ENCODE measurements at places on chromosomes 3 and 15.

GRCh38 chr3:10956986-10957385 is 35.6 kb upstream of the SLC6A1 start:
- no peak for DNase-seq

- peak; percentile 52 for DNase-seq
These were observed 24.8 kb downstream of the SHF start for GRCh38 chr15:45162771-45163507.

- no peak for DNase-seq
These were observed 12.8 kb upstream of the UTS2B start for GRCh38 chr3:191343115-191343514.

GRCh38 chr3:53795789-53796560 is 50.2 kb downstream of the CHDH start:
- DNase-seq: no peak

DNA sequence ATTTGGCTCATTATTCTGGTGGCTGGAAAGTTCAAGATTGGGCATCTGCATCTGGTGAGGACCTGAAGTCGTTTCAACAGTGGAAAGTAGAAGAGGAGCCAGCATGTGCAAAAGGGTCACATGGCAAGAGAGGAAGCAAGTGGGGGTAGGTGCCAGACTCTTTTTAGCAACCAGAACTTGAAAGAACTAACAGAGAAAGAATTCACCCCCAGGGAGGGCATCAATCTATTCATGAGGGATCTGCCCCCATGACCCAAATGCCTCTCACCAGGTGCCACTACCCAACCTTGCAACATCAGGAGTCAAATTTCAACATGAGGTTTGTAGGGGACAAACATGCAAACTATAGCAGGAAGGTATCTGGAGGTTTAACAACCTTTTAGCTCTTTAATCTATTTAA is 10.3 kb upstream of the RYK start:
- DNase-seq: no peak

DNA sequence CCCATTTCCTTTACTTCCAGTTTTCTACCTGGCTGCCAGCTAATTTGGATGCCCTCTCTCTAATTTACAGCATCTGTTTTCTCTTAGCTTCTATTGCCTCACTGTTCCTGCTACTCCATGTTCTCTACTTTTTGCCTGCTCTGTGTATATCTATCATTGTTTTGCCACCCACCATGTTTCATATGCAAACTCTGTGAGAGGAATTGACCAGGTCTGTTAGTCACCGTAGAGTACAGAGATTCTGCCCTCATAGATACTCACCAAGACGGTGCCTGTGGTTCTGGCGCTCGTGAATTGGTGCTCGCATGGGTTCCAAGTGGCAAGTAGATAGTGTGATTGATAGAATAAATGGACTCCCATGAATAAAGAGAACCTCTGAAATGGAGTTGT is 288.8 kb downstream of the CNTN6 start:
- DNase-seq: no peak

GRCh38 chr3:179398574-179399231 is 51.2 kb downstream of the MFN1 start:
- no peak for DNase-seq

DNA sequence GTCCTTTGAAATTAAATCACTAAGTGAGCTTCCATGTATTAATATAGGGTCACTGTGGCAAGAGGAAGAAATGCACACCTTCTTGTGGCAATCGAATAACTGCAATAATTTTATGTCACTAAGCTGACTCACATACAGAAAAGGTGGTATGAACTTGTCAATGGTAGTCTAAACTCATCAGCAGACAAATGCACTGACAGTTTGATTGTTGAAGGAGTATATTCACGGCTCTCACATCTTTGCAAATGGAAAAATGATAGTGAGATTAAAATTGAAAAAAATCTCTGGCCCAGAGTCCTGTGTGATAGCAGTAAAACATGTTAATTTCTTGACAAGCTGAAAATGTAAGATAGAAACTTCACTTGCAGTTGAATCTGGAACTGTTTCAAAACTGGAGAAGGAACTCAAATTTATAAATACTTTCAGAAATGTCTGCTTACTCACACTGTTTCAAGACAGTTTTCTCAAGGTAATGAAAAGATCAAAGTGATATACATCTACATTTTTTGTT is 215.8 kb upstream of the CADM2 start:
- no peak for DNase-seq

GRCh38 chr15:95603802-95604201 is 726.7 kb upstream of the NR2F2 start:
- no peak for DNase-seq

GRCh38 chr3:177356952-177357351 is 159.7 kb upstream of the TBL1XR1 start:
- no peak for DNase-seq

DNA sequence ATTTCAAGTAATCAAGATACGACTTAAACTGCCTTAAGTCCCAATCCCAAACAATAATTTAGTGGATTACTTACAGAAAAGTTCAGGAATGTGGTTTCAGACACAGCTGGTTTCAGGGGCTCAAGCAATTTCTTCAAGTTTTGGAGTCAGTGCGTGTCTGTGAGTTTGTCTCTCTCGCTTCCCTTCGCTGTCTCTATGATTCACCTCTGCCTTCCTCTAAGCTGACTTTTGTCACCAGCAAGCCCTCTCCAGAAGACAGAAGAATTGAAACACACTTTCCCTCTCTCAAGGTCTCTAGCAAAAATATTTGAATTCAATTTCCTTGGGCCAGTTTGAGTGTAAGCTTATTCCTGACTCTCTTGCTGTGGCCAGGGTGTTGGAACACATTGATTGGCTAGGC is 392.4 kb downstream of the EDEM1 start:
- no peak for DNase-seq

DNA sequence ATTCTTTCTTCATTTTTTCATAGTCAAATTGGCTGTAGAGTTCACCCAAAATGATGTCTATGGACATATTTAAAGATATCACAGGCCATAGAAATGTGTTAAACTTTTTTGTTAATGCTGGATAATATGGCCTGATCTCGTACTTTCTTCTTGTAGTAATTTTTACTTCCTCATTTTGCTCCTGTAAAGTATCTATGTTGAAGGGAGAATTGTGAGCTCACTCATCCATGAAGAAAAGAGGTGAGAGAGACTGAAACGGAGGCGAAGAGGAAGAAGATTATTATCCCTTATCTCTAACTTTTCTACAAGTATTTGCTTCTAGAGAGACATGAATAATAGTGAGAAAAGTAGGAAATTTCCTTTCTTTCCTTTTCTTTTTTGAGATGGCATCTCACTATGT is 613.8 kb upstream of the TBL1XR1 start:
- DNase-seq: no peak

GRCh38 chr3:161905520-161906132 is 409.0 kb downstream of the OTOL1 start:
- no peak for DNase-seq

DNA sequence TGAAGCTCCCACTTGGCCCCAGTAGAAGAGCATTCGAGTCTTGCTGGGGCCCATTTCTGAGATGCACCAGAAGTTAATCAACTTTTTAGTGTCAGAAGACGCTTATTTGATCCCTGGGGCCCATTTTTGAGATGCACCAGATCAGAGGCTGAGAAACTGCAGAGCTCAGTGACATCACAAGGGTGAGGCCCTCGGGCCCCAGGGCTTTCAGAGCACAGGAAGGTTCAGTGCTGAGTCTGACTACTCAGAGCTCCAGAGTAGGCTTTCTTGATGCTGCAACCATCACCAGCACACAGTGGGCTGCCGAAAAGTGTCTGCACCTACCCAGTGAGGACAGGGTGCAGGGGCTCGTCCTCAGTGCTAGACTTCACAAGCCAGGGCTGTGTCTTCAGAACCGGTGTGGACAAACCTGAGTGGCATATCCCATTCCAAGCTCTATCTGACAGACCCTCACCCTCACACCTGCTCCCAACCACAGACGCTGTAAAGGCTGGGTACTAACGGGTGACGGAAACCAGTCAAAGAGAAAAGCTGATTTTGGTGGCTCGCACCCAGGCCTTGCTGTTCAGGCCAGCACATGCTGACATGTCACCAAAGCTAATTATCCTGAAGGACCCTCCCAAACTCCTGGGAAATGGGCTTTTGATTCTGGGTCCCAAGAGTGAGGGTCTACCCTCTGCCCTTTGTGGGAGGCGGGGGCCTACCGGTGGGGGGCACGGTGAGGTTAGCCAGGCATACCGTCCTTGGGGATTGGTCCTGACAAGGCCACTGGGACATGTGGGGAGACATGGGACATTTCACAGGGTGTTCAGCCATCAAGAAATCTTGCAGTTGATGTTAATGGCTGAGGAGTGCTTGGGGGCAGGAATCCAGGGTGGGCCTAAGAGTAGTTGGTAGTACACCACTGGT is 83.0 kb downstream of the PDCD6IP start:
- no peak for DNase-seq

GRCh38 chr3:174715386-174715785 is 143.7 kb upstream of the NAALADL2 start:
- DNase-seq: no peak

DNA sequence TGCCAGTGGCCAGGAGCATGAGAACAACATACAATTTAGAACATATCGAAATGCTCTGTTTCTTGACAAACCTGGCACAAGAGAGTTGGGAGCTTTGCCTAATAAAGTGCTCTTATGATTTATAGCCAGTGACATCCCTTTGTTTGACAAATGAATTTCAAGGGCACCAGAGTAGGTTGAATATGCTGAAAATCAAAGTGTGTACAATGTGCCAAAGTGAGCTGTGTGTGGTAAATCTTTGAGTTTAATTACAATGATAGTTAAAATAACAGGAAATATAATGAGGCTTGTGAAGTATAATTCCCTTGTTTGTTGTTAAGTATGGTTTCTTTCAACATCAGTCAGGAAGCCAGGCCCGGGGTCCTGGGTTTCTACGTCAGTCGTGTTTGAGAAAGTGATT is 211.9 kb downstream of the EBLN2 start:
- no peak for DNase-seq

- no peak for DNase-seq
These were observed 89.3 kb upstream of the P2RY1 start for GRCh38 chr3:152745646-152746045.

DNA sequence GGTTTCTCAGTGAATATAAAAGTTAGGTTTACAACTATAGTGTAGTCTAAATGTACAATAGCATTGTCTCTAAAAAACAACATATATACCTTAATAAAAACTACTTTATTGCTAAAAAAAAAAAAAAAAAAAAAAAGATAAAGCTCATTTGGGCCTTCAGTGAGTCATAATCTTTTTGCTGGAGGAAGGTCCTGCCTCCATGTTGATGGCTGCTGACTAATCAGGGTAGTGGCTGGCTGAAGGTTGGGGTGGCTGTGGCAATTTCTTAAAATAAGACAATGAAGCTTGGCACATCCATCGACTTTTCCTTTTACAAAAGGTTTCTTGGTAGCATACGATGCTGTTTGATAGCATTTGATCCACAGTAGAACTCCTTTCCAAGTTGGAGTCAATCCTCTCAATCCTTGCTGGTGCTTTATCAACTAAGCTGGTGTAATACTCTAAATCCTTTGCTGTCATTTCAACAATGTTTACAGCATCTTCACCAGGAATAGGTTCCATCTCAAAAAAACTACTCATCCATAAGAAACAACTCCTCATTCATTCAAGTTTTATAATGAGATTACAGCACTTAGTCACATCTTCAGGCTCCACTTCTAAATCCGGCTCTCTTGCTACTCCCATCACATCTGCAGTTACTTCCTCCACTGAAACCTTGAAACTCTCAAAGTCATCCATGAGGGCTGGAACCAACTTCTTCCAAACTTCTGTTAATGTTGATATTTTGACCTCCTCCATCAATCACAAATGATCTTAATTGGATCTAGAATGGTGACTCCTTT is 13.3 kb downstream of the ZNF280D start:
- no peak for DNase-seq

GRCh38 chr3:154280161-154280560 is 44.1 kb downstream of the DHX36 start:
- DNase-seq: no peak

DNA sequence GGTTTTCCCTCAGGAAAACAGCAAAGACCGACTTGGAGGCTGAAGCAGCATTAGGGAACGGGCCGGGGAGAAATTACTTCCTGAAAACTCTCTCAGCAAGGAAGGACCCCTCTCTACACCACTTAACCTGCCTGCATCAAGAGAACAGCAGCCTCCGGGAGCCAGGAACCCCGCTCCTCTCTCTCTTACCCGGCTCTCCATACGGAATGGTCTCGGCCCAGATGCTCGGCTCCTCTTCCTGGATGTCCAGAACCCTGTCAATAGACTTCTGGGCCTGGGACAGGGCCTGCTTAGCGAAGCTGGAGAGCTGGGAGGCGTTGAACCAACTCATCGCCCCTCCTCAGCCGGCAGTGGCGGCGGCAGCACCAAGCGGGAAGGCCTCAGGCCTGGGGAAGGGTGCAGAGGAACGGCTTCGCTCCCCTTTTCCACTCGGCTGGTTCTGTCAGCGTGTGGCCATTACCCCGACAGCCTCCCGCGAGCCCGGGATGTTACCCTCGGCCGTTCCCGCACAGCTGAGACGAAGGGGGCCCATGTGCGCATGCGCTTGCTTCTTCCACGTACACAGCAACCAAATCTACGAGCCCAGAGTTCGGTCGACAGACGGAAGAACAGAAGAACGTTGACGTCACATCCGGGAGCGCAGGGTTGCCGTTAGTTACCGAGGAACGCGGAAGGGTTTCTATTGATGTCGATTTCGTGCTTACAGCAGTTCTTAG is at the start of gene TMF1:
TSS of gene TMF1 (minus strand) at position 578 of the 716 bp plus-strand sequence. CDS start at position 331, 247 bp downstream.
- DNase-seq: peak; percentile 95

- DNase-seq: no peak
These were observed 191.3 kb downstream of the SHOX2 start for GRCh38 chr3:157914882-157915281.

GRCh38 chr3:128995737-128996136 is 1.9 kb upstream of the CFAP92 start:
- no peak for DNase-seq

GRCh38 chr3:46946856-46947545 is 29.5 kb downstream of the CCDC12 start:
- peak; percentile 47 for DNase-seq

DNA sequence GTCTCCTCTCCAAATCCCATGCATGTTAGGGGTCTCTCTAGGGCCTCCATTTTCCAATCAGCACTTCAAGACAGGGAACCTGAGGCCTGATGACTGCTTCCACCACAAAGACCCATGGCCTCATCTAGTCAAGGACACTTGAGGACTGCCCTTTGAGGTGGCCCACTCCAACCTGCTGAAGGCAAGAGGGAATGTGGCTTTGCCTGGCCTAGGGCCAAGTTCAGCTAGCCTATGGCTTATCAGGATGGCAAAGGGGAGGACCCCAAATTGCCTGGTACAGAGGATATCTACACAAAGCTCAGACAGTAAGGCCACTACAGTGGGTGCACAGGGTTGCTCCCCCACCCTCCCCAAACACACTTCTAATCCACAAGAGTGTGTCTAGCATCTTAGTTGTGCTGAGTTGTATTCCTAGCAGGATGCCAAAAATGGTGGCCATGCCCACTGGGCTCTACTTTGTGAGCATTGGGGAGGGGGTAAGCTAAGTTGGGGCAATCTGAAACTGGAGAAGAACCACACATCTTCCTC is 10.0 kb upstream of the GRAMD2A start:
- DNase-seq: no peak

- no peak for DNase-seq
These were observed 14.6 kb upstream of the PIGZ start for GRCh38 chr3:196983186-196983585.

DNA sequence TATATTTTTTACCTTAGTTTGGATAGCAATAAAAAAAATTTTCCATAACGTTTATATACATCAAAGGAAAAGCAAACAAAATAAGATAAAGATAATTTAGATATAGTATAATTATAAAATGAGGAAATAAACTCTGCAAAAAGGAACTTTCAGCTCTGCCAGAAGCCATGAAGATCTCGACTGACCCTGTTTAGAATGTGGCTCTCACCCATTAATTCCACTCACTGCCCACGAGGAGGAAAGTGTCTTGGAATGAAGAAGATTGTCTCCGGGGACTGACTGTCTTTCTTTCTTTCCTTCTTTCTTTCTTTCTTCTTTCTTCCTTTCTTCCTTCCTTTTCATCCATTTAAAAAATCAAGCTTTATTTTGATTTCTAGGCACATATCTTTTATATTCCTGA is 20.1 kb upstream of the PRR20G start:
- DNase-seq: no peak

Measured in stimulated activated CD4-positive, alpha-beta T cell treated with anti-CD3 and anti-CD28 coated beads, Interleukin-15, amount 100 ng/mL, for 48 hours (primary cell).